Cortex of kidney (tissue), 1 donor: ENCODE measurements at places on chromosomes 12 and 14.

GRCh38 chr12:89461190-89461589 lies 63.4 kb downstream of the GALNT4 start:
- no peak for DNase-seq

DNA sequence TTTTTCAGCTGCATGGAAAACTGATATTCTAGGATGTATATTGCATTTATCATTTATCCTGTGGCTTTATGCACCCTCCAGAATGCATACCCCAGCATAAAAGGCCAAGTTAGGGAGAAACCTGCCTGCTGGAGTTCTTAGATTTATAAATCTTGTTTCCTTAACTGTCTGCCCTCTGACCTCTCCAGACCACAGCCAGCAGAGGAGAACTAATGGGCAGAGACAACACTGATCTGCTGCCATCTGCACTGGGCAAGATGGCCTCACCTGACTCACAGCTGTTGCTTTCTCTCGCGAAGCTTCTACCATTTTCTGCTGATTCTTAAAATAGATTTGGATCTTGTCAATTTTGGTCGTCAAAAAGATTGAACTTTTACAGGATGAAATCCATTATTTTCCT lies 65.8 kb downstream of the PPP2R5C start:
- no peak for DNase-seq

- DNase-seq = no peak
Observed at GRCh38 chr14:93084866-93085857, 30.6 kb downstream of the ITPK1 start.

DNA sequence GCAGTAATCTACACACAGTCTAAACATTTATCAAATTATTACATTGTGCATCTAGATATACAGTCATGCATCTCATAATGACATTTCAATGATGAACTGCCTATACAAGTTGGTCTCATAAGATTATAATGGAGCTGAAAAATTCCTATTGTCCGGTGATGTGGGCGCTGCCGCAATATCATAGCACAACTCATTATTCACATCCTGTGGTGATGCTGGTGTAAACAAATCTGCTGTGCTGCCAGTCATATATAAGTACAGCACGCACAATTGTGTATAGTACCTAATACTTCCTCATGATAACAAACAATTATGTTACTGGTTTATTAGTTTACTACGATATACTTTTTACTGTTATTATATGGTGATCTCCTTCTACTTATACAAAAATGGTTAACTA lies 768.8 kb upstream of the NOVA1 start:
- no peak for DNase-seq

DNA sequence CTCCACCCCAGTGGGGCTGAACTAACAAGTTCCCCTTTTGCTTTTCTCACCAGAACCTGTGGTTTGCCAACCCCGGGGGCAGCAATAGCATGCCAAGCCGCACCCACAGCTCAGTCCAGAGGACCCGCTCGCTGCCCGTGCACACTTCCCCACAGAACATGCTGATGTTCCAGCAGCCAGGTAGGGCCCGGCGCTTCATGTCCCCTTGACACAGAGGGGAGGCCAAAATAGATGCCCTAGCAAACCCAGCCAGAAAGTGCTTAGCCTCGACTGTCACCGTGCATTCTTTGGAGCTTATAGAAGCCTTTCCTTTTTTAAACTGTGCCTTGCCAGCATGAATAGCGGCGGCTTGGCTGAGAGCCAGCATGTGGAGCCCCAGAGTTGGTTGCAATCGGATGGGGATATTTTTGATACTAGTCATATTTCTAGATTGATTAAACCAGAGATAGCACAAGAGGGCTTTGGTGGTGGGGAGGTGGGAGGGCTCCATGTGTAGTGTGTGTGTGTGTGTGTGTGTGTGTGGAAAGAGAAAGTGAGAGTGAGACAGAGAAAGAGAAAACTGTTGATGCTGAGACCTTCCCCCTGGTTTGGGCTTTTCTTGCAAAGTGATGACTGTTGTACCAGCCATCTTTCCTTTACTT lies 126.1 kb downstream of the GCH1 start:
- no peak for DNase-seq

GRCh38 chr12:122099856-122100255 lies 21.3 kb downstream of the MLXIP start:
- DNase-seq = no peak
